ENCODE measurements at places on chromosomes 4 and X. TPM values are rescaled to one million over a fixed set of nuclear protein-coding genes. Genes with fewer than 3 reads are reported as not detected.

FGFBP1 gene
- total RNA-seq = not detected

DRD5 gene
- total RNA-seq = not detected

USP17L30 gene
- total RNA-seq = not detected

KLKB1 gene
- not detected for total RNA-seq

DUSP21 gene
- not detected for total RNA-seq

TMSB15C gene
- 0.72 TPM for total RNA-seq

PABPC5 gene
- total RNA-seq = 0.89 TPM

TCEAL7 gene
- total RNA-seq = not detected

NPY5R gene
- not detected for total RNA-seq

CFAP97 gene
- total RNA-seq = 26.0 TPM

LPAR4 gene
- total RNA-seq = not detected

IL15 gene
- total RNA-seq = 6.0 TPM

GLOD5 gene
- total RNA-seq = 1.1 TPM

SMIM10L2A gene
- 0.98 TPM for total RNA-seq

ALPK1 gene
- 24.2 TPM for total RNA-seq

DNA sequence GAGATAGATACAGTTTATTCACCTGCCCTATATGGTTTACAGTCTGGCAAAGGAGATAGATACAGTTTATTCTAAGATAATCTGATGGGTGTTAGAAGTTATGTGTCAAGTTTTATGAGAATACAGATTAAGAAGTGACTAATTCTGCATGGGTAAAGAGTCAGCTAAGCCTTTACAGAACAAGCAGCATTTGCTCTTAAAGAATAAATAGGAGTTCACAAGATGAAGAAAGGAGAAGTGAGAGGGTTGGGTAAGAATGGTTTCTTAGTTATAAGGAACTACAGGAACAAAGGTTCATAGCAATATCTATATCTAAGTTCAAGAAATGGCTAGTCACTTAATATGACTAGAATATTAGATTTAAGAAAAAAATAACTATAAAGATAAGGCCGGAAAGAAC, 47.6 kb downstream of the THOC2 start:
- DNase-seq = no peak

- no peak for DNase-seq
These were observed 1898.4 kb downstream of the STIM2 start for GRCh38 chr4:28759064-28759463.

GRCh38 chr4:17535242-17535641, 20.3 kb downstream of the CLRN2 start:
- no peak for DNase-seq

GRCh38 chr4:120771907-120772306, 150.6 kb downstream of the PRDM5 start:
- no peak for DNase-seq

- no peak for DNase-seq
These were observed 72.9 kb upstream of the DIAPH2 start for GRCh38 chrX:96611619-96612362.

DNA sequence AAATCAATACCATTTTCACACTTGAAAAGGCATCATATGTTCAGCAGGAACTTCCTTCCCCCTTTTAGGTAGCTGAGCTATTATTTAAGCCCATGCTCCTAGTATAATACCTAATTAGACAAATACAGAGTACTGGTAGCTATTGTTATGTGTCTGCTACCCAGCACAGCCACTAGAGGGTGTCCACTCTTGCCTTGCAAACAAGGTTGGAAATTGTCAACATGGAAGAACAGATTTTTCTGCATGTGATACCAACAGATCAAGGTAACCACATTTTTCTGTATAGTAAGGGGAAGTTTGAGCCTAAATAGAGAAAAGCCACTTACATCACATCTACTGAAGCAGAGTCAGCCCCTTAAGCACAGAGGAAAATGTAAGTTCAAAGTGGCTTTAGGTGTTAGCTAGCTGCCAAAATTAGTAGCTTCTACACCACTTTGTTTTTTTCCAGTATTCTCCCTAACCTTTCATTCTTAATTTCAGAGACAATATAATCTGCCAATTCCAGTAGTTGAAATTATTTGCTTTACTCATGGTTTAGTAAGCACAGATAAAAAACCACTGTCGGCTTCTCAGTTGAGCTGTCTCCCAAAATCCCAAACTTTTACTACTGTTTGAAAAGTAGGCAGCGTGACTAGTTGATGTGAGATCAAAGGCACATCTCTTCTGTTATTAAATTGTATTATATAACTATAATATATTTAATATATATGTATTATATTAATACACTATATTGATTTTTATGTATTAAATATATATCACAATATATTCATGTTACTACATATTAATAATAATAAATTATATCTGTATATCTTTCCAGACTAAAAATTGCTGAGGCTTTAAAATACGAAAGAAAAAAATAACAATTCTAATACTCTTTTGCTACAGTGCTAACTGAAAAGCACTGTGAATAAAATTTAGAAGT, 38.2 kb downstream of the EDNRA start:
- DNase-seq = no peak

DNA sequence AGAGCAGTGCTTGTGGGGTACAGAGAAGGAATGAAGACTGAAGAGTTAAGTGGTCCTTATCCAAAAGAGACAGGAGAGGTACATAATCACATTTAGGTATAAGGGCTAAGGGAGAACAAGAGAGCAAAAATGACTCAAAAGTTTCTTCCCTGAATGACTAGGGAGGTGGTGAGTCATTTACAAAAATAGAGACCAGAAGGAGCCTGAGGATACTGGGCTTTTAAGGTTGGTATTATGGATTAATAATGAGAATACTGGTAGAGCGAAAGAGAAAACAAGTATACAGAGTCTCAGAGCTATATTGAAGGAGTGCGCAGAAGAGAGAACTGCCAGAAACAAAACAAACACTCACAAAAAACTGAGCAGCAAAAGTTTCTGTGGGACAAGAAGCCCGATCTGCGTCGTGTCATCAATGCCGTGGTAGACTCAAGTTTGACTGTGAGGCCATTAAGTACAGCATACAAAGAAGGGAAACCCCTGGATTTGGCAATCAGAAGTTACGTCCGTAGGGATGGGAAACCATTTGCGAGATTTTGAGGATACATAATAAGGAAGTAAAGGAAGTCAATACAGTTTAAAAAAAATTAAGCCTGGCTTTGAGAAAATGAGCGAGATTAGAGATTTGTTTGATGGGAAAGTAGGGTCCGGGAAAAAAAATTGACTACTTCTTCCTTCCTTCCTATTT, 129.1 kb upstream of the STIM2 start:
- DNase-seq = no peak

GRCh38 chrX:70240751-70241150, 6.3 kb downstream of the AWAT1 start:
- no peak for DNase-seq

GRCh38 chr4:155984106-155984797, 30.6 kb upstream of the CTSO start:
- no peak for DNase-seq

DNA sequence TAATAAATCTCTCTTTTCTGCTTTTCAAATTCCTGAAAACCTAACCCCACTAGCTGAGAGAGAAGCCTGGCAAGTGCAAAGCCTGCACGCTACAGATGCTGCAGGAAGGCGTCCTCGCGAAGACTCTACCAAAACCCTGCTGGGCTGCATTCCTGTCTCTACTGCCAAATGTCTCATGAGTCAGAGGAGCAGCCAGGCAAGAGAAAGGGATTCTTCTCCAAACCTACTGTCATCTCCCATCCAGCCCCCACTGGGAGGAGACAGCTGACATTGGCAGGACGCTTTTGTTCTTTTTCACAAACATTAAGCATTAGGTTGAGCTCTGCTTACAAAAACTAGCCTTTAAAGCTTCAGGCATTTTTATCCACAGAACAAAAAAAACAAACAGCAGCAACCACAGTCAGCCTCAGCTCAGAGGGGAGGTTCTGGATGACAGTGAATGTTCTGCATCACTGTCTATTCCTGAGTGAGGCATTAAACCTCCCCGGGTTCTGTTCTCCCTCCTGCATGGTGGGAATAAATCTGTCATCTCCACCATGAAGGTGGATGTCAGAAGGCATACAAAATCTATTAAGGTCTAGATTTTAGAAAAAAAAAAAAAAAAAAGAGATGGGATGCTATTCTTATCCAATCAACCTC, 18.0 kb downstream of the CRMP1 start:
- DNase-seq = no peak

DNA sequence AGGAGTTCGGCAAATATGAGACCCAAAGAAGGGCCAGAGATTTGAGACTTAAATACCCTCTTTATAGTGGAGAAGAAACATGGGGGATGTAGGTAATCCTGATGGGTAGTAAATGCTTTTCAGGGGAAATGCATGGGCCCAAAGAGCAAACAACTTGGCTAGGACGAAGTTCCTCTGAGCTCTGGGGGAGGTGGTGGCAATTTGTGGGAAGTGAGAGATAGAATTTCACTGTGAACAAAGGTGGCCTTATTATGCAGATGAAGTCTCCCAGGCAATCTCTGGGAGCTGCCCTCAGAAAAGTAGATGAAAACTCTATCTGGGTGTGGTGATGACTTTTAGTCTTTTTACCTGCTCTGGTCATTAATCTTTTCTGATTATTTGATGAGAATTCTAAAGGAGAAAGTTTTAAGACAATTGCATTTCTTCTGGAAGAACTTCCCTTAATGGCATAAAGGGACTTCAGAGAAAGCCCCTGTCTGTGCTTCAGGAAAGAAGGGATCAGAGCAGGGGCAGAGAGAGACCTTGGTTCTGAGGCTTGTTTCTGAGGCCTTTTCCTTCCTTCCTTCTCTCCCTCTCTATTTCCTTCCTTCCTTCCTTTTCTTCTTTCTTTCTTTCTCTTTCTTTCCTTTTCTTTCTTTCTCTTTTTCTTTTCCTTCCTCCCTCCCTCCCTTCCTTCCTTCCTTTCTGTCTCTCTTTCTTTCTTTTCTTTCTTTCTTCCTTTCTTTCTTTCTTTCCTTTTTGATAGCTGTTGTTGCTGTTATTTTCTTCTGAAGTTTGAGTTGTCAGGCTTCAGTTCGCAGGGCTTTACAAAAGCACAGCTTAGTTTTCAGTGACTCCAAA, 37.5 kb upstream of the MAOA start:
- no peak for DNase-seq

DNA sequence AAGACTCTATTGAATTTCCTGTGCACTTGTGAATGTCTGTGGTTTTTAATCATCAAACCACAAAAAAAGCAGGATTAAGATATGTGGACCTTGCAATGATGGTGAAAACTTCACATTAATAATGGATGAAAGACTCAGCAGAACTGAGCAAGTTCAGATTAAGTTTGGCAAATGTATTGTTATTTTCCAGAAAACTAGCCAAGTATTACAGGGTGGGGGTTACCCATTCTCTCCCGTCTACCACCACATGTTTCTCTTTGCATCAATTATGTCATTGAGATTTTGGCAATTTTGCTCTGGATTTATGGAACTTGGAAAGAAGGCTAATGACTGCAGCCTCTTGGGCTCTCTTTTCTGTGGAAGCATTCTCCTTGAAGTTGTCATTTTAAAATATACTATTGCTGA, 577.1 kb downstream of the ANKRD50 start:
- DNase-seq = no peak

- no peak for DNase-seq
These were observed 167.7 kb downstream of the MGST2 start for GRCh38 chr4:139833151-139833910.

- no peak for DNase-seq
These were observed 106.5 kb downstream of the FAM193A start for GRCh38 chr4:2642968-2643367.

DNA sequence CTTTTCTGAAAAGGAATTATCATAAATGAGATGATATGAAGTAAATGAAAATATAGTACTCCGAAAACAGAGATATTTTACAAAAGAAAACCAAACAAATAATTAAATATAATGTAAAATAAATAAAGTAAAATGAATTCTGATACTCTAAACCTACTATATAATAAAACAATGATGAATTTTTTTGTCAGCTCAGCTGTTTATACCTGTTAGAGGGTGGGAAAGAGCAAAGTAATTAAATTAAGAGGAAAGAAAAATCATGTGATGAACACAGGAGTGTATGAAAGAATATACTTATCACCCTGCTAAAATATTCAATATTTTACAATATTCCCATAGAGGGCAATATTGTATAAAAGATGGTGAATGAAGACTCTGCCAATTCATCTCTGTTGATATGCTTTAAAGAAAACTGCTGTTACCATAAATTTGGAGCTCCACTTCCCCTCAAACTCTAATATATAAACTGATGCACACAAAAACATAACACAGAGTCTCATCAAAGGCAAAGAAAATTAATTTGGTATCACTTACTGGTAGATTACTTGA, 6.5 kb upstream of the NDST4 start:
- DNase-seq = no peak

DNA sequence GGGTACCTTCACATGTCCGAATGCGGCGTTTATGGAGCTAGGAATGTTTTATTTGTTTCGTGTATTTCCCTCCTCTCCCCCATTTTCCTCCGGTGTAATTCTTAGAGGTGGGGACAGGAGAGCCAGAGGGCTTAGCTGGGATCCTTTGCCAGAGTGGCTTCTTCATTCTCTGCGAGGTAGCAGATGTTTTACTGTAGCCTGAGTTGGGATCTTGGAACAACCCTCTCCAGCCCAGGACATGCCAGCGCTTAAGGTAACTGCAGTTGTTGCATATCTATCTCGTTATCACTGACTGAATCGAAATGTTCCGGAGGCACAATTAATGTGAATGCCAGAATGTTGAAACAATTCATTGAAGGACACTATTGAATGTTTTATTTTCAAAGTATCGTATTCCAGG, 59.0 kb upstream of the DYNLT3 start:
- DNase-seq = no peak

DNA sequence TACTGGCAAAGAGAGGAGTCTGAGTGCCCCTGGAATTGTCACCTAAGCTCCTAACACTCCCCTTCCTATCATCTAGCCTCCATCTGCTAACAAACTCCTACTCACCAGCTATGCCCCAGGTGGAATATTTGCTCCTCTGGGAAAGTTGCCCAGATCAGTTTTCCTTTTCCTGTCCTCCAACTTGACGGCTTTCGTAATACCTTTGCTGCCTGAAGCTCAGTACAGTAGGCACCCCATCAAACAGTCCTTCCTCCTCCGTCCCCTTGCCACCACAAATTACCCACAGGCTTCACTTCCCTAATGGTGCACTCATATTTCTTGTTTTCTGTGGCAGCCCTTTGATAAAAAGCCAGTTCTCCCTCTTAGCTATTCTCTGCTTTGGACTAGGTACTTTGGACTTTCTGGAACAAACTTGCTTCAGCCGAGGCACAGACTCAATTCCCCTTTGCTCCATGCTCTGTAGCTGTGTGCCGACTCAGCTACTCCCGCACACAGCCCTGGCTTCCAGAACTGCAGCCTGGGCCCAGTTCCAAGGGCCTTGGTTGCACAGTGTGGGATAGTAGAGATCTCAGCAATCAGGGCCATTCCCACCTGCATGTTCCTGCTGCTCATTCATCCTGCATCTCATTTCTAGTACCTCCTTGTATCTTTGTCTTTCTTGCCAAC, 605.1 kb downstream of the BCOR start:
- no peak for DNase-seq

DNA sequence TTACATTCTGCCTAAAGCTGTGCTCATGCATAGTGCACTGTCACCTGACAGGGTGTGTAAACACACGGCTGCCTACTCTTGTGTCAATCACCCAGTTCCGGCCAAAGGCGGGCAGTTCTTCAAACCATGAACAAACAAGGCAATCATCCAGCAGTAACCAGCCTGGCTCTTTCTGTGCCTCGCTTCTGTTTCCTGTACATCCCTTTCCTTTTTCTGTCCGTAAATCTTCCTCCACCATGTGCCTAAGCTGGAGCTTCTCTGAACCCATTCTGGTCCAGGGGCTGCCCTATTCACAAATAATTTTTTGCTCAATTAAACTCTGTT, 60.8 kb upstream of the CBR4 start:
- DNase-seq = no peak

Data from upper lobe of left lung (tissue), 6 donors.